Keratinocyte (primary cell): ENCODE measurements at places on chromosomes 11 and 22.

GRCh38 chr11:304915-305843, 2.4 kb upstream of the IFITM2 start:
- no peak for DNase-seq

GRCh38 chr22:20965888-20966855, 883 bp upstream of the AIFM3 start:
- DNase-seq = no peak

DNA sequence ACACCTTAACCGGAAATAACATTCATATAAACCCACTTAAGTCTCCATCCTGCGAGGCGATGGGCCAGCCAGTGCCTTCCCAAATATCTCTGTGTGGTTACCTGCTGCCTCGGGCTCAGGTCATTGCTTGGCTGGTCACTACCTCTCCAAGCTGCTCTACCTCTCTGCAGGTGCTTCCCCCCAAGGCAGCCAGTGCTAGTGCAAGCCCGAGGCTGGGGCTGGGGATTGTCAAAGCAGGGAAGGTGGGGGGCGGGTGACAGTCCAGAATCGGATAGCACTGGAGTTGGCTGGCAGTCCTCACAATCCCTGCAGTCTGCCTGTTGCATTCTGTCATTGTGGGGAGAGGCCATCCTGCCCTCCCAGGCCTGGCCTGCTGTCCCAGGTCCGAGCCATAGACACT, 11.1 kb downstream of the MCHR1 start:
- DNase-seq = no peak

DNA sequence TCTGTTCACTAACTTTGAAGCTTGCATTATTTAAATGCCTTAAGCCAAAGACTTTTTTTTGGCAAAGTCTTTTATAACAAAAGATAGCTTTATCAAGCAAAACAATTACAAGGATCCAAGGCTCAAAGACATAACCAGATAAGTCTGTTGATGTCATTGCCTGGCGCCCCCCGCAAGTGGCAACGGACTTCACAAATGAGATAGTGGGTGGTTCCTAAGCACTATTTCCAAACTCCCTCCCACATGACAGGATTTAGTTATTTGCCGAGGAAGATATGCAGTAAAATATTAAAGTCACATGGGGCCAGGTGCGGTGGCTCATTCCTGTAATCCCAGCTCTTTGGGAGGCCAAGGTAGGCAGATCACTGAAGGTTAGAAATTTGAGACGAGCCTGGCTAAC, 194.2 kb upstream of the DDI1 start:
- DNase-seq = no peak

GRCh38 chr11:35381709-35382322, 37.5 kb downstream of the SLC1A2 start:
- no peak for DNase-seq

GRCh38 chr11:134359646-134360045, 27.9 kb downstream of the GLB1L2 start:
- DNase-seq = no peak

- no peak for DNase-seq
These were observed 47.7 kb upstream of the NFRKB start for GRCh38 chr11:129943036-129943435.

- DNase-seq = peak; percentile 48
These were observed 28.2 kb downstream of the OR6Q1 start for GRCh38 chr11:58059007-58059350.

- no peak for DNase-seq
These were observed 18.0 kb downstream of the CNTF start for GRCh38 chr11:58640386-58641023.

DNA sequence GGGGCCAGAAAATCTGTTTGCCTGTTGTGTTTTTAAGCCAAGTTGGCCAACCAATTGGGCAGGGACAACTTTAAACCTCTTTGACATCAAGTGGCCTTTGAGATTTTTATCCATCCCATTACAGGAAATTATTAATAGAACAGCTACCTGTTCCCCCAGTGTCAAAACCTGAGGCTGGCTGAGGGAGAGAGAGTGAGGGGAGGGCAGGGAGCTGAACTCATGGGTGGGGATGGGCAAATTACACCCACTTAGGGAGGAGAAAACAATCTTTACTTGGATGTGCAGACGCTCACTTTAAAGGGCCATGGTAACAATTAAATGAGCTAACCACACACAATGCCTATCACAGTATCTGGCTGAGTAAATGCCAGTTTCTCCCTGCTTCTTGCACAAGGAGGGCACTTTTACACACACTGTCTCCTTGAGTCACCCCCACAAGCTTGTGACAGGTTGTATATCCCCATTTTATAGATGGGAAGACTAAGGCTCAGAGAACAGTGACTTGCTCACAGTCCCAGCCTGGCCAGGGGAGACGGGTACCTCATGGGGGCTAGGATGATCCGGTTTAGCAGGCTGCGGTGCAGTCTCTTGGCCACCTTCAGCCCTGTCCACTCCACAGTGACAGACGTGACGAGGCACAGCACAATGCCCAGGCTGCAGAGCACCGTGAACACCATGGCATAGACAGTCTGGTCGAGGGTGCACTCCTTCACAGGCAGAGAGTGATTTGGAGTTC, 17.8 kb upstream of the KCNJ11 start:
- DNase-seq = no peak

- no peak for DNase-seq
These were observed 34.2 kb upstream of the FSHB start for GRCh38 chr11:30196400-30197206.

DNA sequence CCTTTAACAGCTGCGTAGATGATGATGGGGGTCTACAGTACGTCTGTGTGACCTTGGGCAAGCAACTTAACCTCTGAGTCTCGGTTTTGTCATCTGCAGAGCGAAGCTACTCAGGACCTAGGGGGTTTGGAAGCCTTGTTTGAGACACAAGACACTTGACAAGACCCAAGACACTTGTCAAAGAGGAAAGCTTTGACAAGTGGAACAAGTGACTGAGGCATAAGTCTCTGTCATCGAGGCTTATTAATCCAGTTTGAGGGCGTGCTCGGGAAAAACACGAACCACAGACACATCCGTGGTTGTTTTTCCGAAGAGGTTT, 732 bp upstream of the PC start:
- DNase-seq = no peak

GRCh38 chr11:63896071-63896470, 20.9 kb downstream of the RCOR2 start:
- no peak for DNase-seq

GRCh38 chr11:75450236-75450635, 17.2 kb upstream of the KLHL35 start:
- DNase-seq = no peak

- DNase-seq = no peak
These were observed 2216.6 kb upstream of the RAG2 start for GRCh38 chr11:38814670-38815069.

DNA sequence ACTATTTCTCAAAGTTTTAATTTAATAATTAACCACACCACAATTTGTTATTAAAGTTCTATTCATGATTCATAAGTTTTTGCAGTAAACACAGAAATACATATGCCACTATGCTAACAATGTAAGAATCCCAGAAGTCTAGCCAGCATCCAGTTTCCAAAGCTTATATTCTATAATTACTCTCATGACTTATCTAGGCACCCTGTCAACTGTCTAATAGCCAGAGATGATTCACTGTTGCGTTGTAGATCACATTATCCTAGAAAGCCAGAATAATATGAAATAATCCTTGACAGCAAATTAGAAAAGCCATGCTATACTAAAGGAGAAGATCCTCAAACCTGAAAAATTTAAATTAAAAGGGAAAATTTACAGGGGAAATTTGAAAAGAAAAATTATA, 141.0 kb downstream of the SOX6 start:
- no peak for DNase-seq

- no peak for DNase-seq
These were observed 35.9 kb upstream of the NAV2 start for GRCh38 chr11:19676475-19677380.

DNA sequence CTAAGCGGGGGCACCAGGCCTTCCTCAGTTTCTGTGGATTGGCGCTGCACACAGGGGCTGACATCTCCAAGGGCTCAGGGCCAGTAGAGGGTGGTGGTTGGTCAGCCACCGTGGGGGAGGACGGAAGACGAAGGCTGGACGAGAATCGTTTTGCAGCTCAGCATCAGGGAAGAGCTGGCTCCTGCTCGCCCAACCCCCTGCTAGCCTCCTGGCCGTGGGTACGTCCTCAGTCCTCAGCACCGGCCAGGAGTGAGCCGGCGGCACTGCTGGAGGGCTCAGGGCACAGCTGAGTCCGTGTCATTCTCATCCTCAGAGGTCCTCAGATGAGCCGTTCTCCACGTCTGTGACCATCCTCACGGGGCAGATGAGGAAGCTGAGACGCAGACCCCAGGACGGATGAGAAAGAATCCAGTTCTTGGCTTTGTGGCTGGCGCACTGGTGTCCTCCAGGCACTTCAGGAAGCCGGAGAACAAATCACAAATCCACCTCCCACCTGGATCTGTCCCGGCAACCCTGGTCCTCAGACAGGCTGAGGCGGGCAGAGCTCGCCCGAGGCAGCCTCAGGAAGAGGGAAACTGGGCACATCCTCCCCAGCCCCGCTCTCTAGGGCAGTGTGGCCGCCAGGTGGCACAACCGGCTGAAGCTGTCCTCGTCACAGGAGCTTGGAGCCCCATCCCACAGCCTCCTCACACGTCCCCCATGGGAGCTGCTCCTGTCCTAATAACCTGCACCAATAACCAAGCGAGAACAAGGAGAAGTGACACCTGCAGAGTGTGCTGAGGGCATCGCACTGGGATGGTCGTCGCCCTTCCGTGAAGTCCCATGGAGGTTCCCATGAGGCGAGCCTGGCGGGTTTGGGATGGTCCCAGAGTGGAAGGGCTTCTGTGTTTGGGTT, 393.7 kb downstream of the BRD1 start:
- DNase-seq = no peak

DNA sequence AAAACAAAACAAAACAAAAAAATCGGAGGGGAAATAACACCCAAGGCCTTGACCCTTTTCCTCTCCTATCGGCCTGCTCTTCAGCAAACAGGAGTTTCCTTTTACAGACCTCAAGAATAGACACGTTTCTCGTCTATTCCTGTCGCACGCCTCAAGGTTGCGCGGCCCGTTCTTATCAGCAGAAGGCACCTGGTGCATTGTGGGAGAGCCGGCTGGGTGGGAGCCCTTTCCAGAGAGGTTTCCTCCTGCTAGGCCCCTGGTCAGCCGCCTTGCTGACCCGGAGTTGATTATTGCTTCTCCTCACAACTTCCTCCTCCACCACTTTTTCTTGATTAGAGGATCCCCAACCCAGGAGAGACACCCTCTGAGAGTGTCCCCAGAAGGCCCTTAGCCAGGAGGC, 497.3 kb downstream of the MIAT start:
- DNase-seq = no peak

- no peak for DNase-seq
These were observed 273.9 kb downstream of the NTM start for GRCh38 chr11:131644204-131644795.

- DNase-seq = no peak
These were observed 45.7 kb downstream of the PAMR1 start for GRCh38 chr11:35479731-35480130.

DNA sequence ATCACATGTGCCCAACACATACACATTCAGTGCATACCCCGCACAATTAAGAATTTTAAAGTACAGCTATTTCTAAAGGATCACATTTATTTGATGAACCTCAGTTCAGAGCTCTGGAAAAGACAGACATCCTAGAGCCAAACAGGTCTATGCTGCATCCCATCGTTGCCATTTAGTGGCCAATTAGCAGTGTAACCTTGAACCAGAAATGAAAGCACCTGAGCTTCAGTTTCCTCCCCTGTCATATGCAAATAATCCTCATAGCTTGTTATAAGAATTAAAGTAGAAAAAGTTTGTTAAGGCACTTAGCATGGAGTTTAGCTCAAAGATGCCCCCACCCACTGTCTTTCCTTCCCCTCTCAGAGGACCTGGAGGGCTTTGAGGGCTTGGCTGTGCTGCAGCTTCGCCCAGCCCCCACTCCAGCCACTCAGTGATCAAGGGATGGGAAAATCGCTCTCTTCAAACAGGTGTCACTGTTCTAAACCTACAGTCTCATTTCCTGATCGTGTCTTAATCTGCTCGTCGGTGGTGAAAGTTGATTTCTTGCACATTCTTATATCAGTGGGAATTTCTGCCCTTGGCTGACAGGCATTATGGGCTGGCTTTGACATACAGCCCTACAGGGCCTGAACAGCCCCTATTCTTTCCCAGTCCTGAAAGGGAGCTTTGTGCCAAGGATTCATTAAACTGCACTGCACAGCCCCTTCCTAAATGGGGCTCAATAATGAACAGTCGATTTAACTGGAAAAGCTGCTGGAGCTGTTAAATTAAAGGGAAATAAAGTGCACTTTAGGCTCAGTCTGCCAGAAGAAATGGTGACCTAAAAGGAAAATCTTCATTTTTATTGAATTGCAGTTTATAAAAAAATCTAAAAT, 23.3 kb upstream of the FAM181B start:
- no peak for DNase-seq

DNA sequence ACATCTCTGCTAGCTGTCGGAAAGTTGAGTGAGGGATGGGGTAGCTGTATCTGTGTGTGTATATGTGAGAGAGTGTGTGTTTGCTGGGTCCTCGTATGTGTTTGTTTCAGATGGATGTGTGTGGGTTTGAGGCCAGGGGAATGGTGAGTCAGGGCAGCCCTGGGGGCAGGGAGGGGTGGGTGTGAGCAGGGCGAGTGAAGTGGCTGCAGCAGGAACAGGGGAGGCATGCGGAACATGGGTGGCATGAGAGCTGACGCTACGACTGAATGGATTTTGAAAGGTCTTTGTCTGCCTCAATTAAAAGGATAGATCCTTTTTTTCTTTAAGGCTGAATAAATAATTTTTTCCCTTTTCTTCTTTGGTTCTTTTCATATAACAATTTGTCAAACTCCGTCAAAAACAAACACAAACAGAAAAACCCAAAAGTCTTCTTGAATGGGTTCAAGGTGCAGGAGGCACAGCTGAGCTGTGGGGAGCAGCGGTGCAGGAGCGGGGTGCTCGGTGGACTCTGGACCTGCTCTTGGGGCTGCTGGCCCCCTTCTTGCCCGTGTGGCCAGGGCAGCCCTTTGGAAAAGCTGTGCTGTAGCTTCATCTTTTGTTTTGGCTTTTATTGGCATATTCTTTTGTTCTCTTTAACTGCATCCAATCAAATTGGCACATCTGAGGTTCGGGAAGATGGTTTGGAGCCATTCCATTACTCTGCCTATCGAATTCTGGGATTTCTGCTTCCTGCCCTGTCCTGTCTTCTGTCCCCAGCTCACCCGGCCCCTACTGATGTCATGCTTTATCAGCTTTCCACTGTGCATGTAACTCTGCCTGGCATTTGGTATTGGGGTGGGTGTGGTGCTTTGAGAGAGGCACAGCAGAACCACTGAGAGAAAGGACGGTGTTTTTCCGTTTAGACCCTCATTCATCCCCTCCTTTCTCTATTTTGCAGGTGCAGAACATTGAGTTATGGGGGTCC, 80.1 kb downstream of the ADAMTS15 start:
- no peak for DNase-seq
